ENCODE measurements at places on chromosomes 13 and 19.

GRCh38 chr13:49643035-49643646, 14.8 kb downstream of the ARL11 start:
- ATAC-seq = peak; percentile 36

- peak; percentile 24 for ATAC-seq
These were observed 8.7 kb downstream of the SHKBP1 start for GRCh38 chr19:40585241-40585981.

- ATAC-seq = no peak
These were observed 66.1 kb upstream of the C1QTNF9B start for GRCh38 chr13:23963184-23963931.

- no peak for ATAC-seq
These were observed 42.5 kb upstream of the ARGLU1 start for GRCh38 chr13:106610486-106610885.

- ATAC-seq = no peak
These were observed 750 bp upstream of the AMH start for GRCh38 chr19:2248136-2249009.

DNA sequence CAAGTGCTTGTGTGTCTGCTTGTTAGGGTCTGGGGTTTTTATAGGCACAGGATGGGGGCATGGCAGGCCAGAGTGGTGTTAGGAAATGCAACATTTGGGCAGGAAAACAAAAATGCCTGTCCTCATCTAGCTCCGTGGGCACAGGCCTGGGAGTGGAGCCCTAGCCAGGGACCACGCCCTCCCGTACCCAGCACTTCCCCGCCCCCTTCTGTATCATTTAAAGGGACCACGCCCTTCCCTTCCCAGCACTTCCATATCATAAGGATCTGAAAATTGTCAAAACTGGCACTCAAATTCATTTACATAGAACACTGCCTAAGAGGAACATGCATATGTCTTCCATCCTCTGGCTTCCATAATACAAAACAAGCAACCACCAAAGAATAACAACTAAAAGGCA, 185.8 kb downstream of the B3GLCT start:
- no peak for ATAC-seq

GRCh38 chr13:98325724-98326123, 148.7 kb upstream of the RNF113B start:
- no peak for ATAC-seq

DNA sequence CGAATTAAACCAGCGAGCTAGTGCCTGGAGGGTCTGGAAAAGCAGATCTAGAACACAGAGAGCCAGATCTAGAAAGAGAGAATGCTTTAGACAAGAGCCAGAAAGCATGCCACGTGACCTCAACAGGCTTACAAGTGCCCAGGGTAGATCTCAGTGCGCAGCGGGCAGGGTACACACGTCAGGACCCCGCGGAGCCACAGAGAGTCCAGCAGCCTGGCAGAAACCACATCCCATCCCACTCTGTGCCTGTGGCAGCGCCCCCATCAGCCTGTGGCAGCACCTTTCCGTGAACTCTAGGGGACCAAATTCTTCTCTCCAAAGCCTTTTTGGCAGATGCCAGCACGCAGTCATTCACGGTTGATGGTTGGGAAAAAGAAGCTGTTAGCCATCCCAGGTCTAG, 5.9 kb downstream of the ARHGEF1 start:
- ATAC-seq = no peak

DNA sequence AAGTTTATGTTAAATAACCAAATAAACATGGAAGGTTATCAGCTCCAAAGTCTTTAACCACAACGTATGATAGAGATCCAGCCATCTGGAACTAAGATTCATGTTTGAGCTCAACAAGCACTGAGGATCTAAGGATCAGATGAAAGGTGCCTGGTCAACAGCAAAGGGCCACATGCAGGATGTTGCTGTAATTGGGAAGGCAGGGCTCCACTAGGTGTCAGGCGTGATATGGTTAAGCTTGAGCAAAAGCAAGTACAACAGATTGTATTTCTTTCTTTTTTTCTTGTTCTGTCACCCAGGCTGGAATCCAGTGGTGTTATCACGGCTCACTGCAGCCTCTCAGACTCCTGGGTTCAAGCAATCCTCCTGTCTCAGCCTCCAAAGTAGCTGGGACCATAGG, 12.0 kb downstream of the EBPL start:
- ATAC-seq = no peak

GRCh38 chr19:13778847-13779246, 4.6 kb downstream of the C19orf53 start:
- no peak for ATAC-seq

- ATAC-seq = peak; percentile 66
These were observed 21.8 kb downstream of the DCAF15 start for GRCh38 chr19:13974073-13974472.

- ATAC-seq = no peak
These were observed 13.1 kb upstream of the CEACAM19 start for GRCh38 chr19:44658069-44658733.

DNA sequence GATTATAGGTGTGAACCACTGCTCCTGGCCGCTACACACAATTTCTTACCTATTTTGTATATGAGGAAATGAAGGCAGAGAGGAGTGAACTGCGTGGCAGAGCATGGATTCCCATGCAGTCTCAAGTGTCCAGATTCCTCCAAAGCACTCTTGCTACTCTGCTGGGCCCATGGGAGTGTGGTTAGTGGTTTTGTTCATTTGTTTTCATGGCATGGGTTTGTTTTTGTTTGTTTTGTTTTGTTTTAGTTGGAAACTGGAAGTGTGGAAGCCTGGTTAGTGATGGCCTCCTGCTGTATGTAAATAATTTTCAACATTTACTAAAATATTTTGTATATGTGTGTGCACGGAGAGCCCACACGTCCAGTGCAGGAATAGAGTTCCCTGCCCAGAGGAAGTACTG, 61.3 kb upstream of the LRCH1 start:
- no peak for ATAC-seq

- ATAC-seq = no peak
These were observed 28.1 kb upstream of the USP12 start for GRCh38 chr13:27199696-27200095.

- no peak for ATAC-seq
These were observed 59.8 kb downstream of the SLC7A9 start for GRCh38 chr19:32809754-32810153.

GRCh38 chr13:45879666-45880065, 28.1 kb upstream of the SIAH3 start:
- no peak for ATAC-seq

GRCh38 chr13:75478659-75479058, 3.3 kb downstream of the TBC1D4 start:
- ATAC-seq = no peak

DNA sequence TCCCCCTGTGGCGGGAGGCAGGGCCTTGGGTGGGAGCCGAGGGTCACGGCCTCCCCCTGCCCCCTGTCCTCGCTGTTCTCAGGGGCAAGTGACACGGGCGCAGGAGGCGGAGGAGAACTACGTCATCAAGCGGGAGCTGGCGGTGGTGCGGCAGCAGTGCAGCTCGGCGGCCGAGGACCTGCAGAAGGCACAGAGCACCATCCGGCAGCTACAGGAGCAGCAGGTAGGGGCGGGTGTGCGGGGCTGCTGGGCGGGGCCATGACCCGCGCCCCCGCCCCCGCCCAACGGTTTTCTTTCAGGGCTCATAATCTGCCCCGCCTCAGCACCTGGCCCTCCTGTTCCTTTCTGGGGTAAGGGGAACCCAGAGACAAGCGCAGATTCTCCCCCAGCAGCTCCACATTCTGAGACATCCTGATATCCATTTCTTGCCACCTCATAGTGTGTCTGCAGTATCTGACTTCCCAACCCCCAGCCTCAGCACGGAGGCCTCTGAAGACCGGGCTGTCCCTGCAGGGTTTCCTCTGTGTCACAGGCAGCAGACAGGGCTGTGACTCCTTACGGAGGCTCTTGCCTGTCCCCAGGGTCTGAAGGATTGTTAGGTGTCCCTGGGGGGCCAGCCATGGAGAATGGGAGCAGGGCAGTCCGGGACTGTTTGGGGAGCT, 15.9 kb downstream of the PRR36 start:
- ATAC-seq = no peak

- ATAC-seq = no peak
These were observed 266.1 kb upstream of the TMTC4 start for GRCh38 chr13:100940658-100941057.

GRCh38 chr19:15371786-15372380, 7.7 kb downstream of the AKAP8 start:
- no peak for ATAC-seq

GRCh38 chr19:17846146-17846545, 1.6 kb downstream of the JAK3 start:
- no peak for ATAC-seq

DNA sequence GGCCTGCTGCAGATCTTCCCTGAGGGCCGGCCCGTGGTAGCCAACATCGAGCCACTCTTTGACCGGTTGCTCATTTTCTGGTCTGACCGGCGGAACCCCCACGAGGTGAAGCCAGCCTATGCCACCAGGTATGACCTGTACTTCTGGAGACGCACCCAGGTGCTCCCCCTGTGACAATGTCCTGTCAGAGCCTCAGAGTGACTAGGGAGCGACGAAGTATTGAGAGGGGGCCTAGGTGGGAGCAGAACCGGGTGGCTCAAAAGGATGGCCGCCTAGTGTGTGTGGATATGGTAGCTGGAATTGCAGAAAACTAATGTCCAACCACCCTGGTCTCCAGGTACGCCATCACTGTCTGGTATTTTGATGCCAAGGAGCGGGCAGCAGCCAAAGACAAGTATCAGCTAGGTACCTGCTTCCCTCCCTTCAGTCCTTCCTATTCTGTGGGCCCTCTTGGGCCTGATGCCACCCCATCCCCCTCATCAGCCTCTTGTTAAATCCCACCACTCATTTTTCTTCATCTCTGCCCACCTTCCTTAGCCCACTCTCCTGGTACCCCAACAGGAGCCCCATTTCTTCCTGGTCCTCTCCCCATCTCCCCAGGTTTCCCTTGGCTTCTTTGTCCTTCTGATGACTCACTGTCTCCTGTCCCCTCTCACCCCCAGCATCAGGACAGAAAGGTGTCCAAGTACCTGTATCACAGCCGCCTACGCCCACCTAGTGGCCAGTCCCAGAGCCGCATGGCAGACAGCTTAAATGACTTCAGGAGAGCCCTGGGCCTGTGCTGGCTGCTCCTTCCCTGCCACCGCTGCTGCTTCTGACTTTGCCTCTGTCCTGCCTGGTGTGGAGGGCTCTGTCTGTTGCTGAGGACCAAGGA, 8.4 kb downstream of the EGLN2 start:
- ATAC-seq = no peak

DNA sequence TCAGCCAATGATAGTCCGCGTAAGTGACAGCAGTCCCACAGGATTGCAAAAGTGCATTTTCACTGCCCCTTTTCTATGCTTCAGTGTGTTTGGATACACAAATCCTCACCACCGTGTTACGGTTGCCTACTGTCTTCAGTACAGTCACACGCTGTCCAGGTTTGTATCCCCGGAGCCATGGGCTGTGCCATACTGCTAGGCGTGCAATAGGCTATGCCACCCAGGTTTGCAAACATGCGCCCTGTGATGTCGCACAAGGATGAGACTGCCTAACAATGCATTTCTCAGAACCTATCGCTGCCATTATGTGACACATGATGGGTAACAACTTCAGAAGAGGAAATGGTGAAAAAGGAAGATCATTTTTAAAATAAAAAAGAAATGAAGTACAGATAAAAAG, 16.8 kb upstream of the ADPRHL1 start:
- ATAC-seq = no peak

- ATAC-seq = no peak
These were observed 31.4 kb upstream of the TPTE2 start for GRCh38 chr13:19592657-19593180.

GRCh38 chr13:98957731-98958442, 20.0 kb downstream of the DOCK9 start:
- no peak for ATAC-seq

DNA sequence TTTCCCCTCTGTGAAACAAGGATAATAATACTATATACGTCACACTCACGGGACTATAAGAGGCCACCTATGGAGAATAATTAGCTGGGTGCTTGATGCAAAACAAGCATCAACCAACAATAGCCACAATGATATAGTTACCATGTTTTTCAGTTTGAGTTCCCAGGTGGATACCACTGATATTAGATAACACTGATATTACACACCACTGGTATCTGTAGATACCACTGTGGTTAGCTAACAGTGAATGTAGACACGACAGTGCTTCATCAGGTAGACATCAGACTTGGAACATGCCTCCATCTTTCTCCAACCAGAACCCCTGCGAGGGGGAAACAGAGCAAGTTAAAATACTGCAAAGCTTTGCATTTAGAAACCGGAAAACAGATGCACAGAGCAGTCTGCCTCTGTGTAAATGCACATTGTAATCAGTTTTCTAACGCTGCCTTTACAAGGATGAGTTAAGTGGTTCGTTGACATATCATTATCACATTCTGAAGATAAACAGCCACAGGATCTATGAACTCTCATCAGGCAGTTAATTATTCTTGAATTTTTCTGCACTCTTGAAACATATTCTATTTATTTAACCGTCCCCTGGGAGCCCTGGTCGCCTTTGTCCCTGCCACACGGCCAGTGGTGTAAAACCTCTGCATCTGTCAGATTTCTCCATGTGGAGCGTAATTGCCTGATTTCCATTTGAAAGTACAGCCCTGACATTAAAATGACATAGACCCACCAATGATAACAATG, 80.7 kb downstream of the RNASEH2B start:
- no peak for ATAC-seq

DNA sequence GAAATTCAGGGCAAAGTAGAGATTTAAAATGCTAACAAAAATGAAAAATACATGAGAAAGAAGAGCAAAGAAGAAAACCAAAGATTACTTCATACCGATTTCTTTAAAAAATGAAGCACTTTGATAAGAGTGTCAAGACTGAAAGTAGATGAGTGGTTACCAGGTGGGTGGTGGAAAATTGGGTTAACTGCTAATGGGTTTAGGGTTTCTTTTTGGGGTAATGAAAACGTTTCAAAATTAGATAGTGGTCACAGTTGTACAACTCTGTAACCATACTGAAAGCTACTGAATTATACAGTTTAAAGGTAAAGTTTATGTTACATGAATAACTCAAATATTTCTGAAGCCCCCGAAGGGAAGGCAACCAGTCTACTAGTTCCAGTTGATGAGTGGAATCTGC, 179.4 kb downstream of the NDFIP2 start:
- ATAC-seq = no peak

DNA sequence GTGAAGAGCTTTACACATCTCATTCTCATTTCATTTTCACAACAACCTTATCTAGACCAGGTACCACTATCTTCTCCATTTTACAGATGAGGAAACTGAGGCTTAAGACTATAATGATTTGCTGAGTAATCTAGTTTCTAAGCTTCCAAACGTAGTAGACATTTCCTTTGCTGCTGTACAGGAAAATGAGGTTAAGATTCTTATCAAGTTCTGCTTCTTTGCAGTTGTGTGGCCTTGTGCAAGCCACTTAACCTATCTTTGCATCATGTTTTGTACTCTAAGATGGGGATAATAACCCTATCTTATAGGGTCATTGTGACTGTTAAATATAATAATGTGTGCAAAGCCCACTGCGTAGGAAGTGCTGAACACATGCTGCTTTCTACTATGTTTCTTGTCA, 307.9 kb downstream of the HS6ST3 start:
- ATAC-seq = no peak

DNA sequence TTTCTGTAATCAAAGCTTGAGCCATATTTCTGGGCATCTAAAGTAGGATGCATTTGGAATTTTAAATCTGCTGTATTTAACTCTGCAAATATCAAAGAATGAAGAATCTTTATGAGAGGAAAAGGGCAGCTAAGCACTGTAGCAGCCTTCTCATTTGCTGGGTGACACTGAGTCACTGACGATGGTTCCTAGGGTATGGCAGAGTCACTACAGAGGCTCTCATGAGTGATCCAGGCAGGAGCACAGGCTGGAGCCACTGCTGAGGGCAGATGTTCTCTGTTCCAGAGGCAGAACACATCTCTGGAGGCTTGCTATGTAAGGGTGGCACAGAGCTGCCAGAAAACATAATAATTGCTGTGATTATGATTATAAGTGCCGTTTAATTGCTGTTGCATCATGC, 340.7 kb upstream of the HTR2A start:
- no peak for ATAC-seq

Data from activated CD4-positive, CD25-positive, alpha-beta regulatory T cell treated with anti-CD3 and anti-CD28 coated beads, Interleukin-2, amount 50 U/mL, for 24 hours (primary cell).